AG04450 (cell line): ENCODE measurements at places on chromosomes 7 and 10. TPM values are rescaled to one million over a fixed set of nuclear protein-coding genes. Genes with fewer than 3 reads are reported as not detected.
A peak's percentile ranks its signal among the peaks of the same experiment; 100 is the strongest.

- no peak for DNase-seq
These were observed 485.8 kb downstream of the PLXNA4 start for GRCh38 chr7:132090444-132090843.

- DNase-seq: peak; percentile 39
These were observed 86.9 kb downstream of the CARD11 start for GRCh38 chr7:2956526-2957368.

DNA sequence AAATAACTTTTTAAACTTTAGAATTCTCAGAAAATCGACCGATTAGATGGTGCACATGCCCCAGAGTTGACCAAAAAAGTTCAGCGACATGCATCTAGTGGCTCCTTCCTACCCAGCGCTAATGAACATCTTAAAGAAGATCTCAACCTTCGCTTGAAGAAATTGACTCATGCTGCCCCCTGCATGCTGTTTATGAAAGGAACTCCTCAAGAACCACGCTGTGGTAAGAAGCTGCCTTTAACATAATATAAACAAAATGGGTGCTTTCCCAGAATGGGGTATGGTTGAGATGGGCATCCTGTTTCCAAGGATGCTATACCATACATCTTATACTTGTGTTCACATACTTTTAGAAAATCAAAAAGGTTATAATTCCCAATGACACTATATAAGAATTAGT, 24.6 kb downstream of the GLRX3 start:
- DNase-seq: no peak

DNA sequence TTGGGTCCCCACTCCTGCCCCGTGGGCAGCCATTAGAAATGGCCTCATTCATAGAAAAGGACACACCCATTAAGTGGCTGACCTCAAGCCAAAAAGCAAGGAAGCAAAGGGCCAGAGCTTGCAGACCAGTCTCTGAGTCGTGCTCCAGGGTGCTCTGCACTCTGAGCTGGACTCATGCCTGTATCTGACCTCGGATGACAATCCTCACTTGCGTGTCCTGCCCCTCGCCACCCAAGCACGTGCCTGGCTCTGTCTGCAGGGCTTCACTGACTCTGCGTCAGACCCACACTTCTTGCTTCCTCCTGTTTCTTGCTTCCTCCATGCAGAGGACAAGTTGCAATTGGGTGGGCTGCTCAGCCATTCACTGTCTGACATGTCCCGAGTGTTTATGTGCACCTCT, 138.8 kb downstream of the OAT start:
- DNase-seq: no peak

GRCh38 chr7:118202061-118202460, 18.1 kb downstream of the LSM8 start:
- DNase-seq: no peak

- no peak for DNase-seq
These were observed 171.5 kb downstream of the CCSER2 start for GRCh38 chr10:84499846-84500245.

GRCh38 chr10:44956717-44957706, 2.6 kb upstream of the RASSF4 start:
- no peak for DNase-seq

GRCh38 chr7:135160858-135161653, 9.5 kb downstream of the CYREN start:
- DNase-seq: no peak

DNA sequence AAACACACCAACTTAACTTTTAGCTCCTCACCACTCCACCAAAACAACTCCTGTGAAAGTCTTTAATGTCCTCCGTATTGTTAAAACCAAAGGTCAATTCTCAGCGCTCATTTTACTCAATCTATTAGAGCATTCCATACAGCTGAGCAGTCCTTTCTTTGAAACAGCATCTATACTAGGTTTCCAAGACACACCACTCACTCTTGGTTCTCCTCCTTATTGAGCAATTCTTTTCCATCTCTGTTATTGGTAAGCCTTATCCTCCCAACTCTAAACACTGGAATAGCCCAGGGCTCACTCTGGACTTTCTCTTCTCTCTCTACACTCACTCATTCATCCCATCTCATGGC, 34.9 kb downstream of the COA1 start:
- DNase-seq: peak; percentile 68

- no peak for DNase-seq
These were observed 152.4 kb downstream of the ACTR3B start for GRCh38 chr7:152911922-152912321.

DNA sequence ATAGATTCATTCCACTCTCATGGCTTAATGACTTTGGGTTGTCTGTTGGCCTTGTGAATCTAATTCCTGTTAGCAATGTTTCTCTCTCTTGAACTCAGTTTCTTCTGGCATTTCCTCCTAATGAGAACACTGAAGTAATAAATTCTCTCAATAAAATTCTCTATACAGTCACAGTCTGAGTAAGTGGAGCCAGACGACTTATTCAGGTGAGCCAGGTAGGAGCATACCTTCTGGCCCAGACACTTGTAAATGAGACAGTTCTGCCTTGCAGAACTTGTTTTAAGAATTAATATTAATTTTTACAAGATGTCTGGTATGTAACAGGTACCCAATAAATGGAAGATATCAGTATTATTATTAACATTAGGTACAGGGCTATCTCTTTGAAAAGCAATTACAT, 28.6 kb upstream of the AGR2 start:
- no peak for DNase-seq

DNA sequence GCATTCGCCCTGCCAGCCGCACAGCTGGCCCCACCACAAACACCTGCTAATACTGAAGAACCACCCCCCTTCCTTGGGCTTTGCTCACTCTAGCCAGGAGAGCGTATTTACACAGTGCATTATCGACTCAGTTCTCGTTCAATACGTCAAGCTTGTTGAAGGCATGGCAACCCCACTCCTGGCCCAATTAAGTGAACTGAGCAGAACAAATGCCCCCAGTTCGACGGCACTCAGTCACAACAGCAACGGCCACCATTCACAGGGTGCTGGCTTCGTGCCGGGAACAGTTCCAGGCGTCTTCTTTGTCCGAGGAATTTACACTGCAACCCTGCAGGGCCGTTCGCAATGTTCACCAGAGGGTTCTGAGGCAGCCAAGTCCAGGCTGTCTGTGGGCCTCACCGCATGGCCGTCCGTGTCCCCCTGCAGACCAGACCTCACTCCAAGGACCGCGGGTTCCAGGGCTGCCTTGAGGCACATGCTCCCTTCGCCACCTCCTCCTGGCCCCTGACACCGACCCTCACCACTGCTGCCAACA, 175.3 kb downstream of the DIP2C start:
- DNase-seq: no peak

DNA sequence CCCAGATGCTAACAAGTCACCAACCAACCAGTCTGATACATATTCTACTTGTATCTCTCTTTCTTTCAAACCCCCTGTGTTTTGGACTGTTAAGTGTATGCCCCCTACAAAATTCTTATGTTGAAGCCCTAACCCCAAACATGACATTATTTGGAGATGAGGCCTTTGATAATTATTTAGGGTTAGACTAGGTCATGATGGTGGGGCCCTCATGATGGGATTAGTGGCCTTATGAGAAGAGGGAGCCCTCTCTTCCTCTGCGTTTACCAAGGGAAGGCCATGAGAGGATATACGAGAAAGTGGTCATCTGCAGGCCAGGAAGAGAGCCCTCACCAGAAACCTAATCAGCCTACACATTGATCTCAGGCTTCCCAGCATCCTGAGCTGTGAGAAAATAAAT, 2.5 kb downstream of the RAPGEF5 start:
- no peak for DNase-seq

DNA sequence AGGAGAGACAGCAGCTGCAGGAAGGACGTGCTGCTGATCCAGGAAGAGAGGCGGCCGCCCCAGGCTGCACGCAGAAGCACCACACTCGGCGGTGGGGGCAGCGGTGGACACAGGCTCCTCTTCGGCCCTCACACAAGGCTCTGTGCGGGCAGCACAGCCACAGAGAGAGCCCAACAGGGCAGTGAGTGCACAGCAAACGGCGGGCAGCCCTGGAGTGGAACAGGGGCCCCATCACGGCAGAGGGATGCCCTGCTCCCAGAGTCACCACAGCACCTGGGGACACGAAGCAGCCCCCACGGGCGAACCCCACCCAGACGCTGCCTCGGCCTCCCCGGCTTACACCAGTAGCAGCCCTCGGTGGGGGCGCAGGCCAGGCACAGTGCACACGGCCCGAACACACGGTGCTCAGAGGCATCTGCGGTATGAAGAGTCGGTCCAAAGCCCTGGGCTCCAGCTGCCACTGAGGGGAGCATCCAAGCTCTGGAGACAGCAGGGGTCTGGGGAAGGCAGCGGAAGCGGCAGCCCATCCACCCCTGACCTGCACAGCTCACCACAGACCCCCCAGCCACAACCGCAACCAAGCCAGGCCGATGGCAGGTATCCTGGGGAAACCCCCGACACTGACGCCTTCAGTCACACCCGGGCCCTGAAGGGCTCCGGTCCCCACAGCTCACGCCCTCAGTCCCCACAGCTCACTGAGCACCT, 16.8 kb downstream of the NUDT1 start:
- no peak for DNase-seq

- no peak for DNase-seq
These were observed 184.2 kb upstream of the TMEM196 start for GRCh38 chr7:19957664-19958063.

DNA sequence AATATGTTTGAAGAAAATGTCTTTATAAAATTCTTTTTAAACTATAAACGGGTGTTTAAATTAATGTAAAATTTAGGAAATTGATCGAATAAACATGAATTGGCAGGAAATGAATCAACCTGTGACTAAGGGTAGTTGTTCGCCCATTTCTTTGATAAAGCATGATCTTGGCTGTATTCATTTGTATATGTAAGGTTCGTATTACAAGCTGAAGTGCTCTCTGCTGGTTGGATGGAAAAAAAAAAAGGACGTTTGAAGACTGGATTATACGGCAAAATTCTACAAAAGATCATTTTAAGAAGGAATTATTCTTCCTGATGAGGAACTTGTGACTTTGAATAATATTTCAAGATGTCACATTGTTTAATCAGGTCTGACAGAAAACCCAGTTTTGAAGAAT, 185.4 kb upstream of the ANK3 start:
- DNase-seq: no peak

DNA sequence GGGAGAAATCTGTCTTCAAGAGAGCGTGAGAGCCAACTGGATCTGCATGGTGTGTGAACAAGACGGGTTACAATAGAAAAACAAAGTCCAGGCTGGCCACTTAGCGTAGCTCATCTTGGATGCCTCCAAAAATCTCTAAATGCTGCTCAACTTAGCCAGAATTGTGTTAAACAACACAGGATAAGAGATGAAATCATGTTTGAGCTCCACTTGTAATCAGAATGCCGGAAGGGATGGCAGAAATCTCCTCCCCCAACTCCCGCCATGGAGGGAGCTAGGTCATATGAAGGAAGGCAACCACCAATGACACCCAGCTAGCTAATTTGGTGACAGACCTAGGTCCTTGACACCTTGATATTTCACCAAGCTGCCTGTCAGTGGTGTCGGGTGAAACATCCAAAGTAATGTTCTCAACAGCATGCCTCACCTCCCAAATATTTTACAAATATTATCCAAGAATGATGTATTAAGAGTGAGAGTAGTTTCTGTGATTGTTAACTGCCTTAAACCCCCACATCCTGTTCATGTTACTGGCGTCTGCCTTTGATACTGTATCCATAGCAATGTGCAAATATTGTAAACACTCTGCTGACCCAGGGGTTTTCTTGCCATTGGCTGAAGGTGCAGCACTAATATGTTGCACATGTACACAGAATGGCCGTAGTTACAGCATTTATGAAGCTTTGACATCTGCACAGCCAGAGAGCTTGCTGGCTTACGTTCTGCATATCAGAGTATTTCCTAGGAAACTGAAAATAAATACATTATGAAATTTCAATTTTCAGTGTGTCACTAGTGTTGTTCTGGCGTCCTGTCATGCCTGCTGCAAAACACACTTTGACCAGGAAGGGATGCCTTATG, 25.8 kb downstream of the TMEM254 start:
- peak; percentile 78 for DNase-seq

GRCh38 chr7:100433592-100434296, 2.6 kb downstream of the PPP1R35 start:
- no peak for DNase-seq

GRCh38 chr7:95867309-95867708, 95.0 kb downstream of the DYNC1I1 start:
- no peak for DNase-seq

- DNase-seq: no peak
These were observed 64.7 kb downstream of the CDK14 start for GRCh38 chr7:90660819-90661218.

- DNase-seq: no peak
These were observed 40.3 kb upstream of the CELF2 start for GRCh38 chr10:10977226-10977956.

DNA sequence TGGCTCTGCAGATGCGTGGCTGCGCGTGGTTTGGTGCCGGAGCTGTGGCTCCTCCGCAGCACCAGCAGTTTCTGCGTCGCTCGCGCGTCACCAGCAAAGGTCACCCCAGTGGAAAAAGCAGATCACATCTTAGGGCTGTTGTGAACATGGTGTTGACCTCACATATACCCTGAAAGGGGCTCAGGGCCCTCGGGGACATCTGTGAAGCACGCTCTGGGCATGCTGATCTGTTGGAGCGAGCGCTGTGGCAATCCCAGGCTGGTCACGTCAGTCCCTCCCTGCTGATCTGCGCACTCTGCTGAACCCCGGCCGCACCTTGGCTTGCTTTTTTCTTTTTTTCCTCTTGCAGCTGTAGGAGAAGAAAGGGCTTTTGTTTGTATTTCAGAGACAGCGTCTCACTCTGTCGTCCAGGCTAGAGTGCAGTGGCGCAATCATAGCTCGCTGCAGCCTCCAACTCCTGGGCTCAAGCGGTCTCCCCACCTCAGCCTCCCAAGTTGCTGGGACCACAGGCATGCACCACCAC, 33.3 kb upstream of the AP5Z1 start:
- no peak for DNase-seq

GRCh38 chr10:12650538-12651298, 301.4 kb downstream of the CAMK1D start:
- no peak for DNase-seq

DNA sequence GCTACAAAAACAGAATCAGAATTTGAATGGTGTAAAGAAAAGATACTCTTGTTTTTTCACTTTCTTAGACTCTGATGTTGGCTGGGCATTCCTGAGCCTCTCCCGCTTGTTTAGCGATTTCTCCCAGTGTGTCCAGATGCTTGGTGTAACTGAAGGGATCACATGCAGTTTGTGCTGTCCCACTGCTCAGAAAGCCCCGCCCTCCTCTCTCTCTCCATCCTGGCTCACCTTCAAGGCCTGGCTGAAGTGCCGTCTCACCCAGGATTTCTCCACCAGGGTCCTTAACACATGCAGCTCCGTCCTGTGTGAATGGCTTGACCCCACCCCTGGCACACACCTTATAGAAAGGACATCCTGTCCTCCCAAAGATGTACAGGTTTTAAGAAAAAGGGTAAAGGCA, 437.1 kb downstream of the LRMDA start:
- no peak for DNase-seq

GRCh38 chr7:139871331-139871730, 42.3 kb downstream of the TBXAS1 start:
- peak; percentile 60 for DNase-seq

The EPDR1 gene
- polyA plus RNA-seq: 0.20 TPM in 1 of 2 replicates, not detected in the other

The SLC29A4 gene
- polyA plus RNA-seq: 4.5 and 5.8 TPM in 2 replicates

The SORBS1 gene
- polyA plus RNA-seq: 0.40 TPM in 2 replicates

The FAM149B1 gene
- 35.8 and 42.9 TPM in 2 replicates for polyA plus RNA-seq

The TSPAN13 gene
- 7.0 and 10.1 TPM in 2 replicates for polyA plus RNA-seq

The PLEKHS1 gene
- not detected in 2 replicates for polyA plus RNA-seq

The RNLS gene
- polyA plus RNA-seq: 6.1 and 8.0 TPM in 2 replicates

The DLX6 gene
- polyA plus RNA-seq: not detected in 2 replicates

The GRM3 gene
- polyA plus RNA-seq: not detected in 2 replicates

The EPHB4 gene
- 43.8 and 46.5 TPM in 2 replicates for polyA plus RNA-seq

The CABCOCO1 gene
- polyA plus RNA-seq: 0.83 and 1.1 TPM in 2 replicates

The PAX4 gene
- polyA plus RNA-seq: not detected in 2 replicates

The ST8SIA6 gene
- 0.10 TPM in 1 of 2 replicates, not detected in the other for polyA plus RNA-seq

The JAKMIP3 gene
- polyA plus RNA-seq: 0.19 TPM in 2 replicates

The SVOPL gene
- not detected in 2 replicates for polyA plus RNA-seq

The NEBL gene
- polyA plus RNA-seq: 0.04 and 0.10 TPM in 2 replicates
